ENCODE measurements at places on chromosomes 7 and 10.

DNA sequence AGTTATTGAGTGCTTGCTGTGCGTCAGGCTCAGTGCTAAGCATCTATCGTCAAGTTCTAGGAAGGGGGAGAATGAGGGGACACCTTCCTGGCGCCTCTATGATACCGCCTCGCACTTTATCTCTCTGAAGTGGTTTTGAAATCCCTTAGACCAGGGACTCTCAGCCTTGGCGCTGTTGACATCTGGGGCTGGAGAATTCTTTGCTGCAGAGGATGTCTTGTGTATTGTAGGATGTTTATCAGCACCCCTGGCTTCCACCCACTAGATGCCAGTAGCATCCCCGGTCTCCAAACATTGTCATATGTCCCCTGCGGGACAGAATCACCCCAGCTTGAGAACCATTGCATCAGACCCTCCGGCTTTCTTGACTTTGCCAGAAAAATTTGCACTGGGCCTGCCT, 285.5 kb downstream of the CCDC3 start:
- no peak for DNase-seq

DNA sequence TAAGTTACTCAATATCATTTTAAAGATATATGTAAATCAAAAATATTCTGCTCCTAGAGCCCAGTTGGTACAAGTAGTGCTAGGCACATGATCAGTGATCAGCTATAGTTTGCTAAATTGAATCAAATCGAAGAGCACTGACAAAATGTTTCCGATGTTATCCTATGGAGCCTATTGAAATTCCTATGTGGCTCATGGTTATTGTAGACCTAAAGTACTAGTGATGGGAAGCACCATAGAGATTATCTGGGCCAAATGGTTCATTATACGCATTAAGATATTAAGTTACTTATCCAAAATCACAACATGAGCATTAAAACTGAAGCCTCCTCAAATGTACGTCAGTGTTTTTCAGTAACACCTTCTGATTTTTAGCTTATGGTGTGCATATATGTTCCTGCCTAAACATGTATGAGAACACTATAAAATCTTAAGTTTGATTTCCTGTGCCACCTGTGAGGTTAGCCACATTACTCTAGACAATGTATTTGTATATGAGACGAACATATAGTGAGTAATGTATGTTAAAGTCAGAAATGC, 103.2 kb downstream of the IQUB start:
- DNase-seq, result no peak

DNA sequence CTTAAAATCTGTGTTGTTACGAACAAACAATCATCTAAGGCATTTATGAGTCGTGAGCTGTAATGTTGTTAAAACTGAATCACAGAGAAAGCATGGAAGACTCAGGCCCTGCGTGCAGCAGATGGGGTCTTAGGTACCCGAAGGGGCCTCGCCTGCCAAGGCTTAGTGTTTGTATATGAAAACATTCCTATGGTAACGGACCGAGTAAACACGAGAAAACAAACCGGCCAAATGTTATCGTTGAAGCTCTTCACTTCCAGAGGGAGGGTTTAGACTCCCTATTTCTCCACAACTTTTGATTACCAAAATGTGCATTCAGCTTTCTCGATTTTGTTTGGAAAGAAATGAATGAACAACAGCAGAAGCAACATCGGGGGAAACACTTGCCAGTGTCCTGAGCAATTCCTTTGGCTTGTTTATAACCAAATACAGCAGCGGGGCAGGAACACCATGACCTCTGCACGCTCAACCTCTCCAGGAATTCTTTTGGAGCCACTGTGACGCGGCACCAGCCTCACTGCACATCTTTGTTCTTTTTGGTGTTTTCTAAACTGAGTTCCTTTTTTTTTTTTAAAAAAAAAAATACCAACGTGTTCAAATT, 121.6 kb upstream of the KLF6 start:
- peak; percentile 69 for DNase-seq

GRCh38 chr7:100102950-100103840, 1.8 kb downstream of the AP4M1 start:
- DNase-seq, result peak; percentile 99

DNA sequence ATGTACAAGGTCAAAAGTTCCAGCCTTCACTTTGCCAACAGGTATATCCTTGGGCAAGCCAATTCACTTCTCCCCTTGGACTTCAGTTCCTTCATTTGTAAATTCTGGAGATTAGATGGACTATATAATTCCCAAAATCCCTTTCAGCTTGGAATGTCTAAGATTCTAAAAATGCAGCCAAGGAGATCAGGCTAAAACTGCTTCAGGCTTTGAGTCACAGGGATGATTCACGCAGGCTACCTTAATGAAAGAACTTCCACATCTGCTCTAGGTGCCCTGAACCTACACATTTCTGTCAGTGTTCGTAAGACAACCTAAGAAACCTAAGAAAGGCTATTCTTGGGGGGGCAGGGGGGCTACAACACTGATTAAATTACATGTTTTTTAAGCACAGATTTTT, 7.1 kb downstream of the CPVL start:
- DNase-seq, result peak; percentile 21

DNA sequence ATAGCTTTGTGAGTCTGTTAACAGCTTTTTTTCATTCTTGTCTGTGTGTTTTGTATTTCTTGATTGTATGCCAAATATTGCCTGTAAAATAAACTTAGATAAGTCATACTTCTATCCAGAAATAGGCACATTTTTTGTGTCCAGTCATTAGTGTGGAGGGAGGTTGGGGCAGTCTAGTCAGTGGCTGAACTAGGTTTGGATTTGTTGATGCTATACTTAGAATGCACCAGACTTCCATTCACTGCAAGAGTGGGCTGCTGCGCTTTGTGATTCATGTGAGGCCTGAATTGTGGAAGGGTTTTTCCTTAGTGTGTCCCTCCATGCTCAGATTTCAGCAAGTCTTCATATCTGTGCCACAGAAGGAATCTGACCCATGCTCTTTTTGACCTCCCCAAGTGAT, 50.0 kb downstream of the TRUB1 start:
- DNase-seq, result peak; percentile 10
